ENCODE measurements at places on chromosomes 11 and 22. TPM values are rescaled to one million over a fixed set of nuclear protein-coding genes. Genes with fewer than 3 reads are reported as not detected.

Gene TRIM64C
- total RNA-seq = not detected

DNA sequence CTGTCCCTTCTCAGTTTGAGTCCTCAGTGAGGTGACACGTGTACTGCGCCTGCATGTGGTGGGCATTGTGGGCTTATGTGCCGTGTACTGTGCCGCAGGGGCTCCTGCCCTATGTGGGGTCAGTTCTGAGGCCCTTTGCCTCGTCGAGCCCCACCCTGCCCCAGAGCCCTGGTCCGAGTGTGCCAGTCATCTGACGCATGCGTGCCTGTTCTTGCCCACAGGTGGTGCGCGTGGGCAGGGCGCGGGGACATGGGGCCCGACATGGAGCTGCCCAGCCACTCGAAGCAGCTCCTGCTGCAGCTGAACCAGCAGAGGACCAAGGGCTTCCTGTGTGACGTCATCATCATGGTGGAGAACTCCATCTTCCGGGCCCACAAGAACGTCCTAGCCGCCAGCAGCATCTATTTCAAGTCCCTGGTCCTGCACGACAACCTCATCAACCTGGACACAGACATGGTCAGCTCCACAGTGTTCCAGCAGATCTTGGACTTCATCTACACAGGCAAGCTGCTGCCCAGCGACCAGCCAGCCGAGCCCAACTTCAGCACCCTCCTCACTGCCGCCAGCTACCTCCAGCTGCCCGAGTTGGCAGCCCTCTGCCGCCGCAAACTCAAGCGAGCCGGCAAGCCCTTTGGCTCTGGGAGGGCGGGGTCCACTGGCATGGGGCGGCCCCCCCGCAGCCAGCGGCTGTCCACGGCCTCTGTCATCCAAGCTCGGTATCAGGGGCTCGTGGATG lies 22.3 kb upstream of the TMEM191C start:
- no peak for DNase-seq

- peak; percentile 59 for DNase-seq
These were observed 25.8 kb upstream of the MPPED1 start for GRCh38 chr22:43385770-43386641.

DNA sequence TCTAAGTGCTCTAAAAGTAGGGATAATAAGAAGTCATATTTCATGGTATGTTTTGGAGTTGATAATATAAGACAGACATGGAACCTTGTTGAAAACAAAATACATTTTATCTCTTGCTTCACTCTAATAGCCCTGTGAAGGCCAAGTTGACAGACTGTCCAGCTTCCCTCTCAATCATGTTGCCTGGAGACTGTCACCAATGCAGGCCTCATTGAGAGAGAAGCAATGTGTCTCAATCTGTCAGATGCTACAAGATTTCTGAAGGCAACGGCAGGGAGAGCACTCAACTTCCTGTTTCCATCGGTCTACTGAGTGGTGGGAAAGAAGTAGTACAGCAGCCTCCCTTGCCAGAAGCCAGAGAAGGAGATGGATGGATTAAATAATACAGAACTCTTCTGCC lies 23.6 kb upstream of the FJX1 start:
- no peak for DNase-seq

DNA sequence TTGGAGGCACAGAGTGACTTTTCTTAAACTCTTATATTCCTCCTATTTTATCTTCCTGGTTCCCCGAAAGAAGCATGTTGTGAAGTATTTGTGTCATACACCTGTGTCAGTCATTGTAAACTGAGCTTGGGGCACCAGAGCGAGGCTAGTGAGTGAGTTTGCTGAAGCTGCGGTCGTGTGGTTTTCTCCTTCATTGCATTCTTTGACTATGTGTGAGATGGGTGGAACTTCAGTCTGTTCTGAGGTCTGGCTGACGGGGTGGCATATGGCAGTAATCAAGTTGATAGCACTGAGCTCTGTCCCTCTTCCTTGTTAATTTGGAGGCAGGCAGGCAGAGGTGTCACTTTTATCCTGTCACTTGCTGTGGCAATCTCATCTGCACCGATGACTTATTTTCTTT lies 4.2 kb downstream of the VPS26B start:
- DNase-seq = no peak

DNA sequence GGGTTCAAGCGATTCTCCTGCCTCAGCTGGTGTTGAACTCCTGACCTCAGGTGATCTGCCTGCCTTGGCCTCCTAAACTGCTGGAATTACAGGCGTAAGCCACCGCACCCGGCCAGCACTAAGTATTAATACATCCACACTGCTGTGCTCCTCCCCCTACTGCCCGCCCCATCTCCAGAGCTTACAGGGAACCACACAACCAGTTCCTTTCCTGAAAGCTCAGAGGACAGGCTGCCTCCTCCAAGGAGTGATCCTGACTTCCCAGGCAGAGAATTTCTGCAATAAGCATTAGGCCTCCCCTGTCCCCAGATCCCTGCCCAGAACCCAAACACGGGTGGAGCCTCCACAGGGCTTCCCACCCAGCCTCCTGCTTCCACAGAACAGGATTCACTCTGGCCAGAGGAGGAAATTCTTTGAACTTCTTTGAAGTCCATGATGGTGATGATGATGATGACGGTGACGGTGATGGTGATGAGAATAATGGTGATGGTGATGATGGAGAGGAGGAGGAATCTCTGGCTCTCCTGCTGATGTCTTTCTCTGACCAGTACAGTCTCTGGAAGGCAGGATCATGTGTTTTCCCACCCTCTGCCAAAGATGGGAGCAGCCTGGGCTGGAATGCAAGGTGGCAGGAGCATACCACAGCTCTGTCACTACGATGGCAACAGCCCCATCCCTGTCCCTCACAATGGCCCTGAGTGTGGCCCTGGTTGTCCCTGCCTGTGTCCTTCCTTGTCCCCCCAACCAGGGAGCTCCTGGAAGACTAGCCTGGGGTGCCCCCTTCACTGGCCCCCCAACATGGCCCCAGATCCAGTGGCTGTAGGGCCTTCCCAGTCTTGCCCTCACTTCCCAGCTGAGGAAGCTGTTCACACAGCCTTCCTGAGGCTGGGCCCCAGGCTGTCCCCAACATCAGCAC lies 33.5 kb upstream of the CSNK1E start:
- DNase-seq = no peak

DNA sequence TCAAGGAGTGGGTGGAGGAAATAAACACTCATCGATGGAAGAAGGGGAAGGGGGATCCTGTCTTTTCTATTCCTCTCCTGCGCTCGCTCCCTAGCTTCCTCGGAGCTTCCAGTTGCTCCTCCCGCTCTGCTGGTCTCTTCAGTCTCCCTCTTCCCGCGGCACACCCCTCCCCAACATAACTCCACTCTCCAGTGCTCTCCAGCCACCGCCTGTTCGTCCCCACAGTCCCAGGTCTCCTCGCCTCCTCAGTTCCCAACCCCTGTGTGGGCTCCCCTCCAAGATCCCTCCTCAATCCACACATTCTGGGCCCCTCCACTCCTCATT lies 438 bp downstream of the ZW10 start:
- DNase-seq = peak; percentile 45

DNA sequence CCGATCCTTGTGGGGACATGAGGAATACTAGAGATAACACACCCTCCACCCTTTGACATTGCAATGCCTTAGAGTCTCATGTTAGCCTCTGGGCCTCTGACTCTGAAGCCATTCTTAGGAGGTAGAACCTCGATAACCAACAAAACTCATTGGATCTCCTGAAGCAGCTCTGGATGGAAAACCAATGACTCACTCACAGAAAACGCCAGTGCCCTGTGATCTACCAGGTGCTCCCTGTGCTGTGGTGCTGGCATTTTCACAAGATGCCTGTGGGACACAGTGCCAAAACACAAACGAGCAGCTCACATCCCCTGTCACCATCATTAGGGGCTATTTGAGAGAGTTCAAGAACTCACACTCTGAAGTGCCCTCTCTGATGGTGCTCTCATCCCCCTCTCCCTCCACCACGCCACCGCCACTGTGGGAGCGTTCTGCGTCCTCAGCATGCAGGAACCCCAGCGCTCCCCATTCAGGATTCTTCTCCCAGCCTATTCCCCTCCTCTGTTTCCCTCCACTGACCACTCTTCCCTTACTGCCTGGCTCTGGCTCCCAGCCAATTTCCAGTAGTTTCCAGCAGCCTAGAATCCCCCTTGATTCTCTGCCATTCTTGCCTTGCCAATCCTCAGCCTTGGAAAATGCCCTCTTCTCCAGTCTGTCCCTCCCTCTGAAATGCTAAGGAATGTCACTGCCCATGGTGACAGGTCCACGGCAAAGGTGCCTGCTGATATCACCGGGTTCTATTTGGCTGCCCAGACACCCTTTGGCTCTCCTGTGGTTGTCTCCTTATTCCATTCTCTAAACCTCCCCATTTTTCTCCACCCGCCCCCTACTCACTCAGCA lies 4.7 kb upstream of the POLD4 start:
- DNase-seq = no peak

DNA sequence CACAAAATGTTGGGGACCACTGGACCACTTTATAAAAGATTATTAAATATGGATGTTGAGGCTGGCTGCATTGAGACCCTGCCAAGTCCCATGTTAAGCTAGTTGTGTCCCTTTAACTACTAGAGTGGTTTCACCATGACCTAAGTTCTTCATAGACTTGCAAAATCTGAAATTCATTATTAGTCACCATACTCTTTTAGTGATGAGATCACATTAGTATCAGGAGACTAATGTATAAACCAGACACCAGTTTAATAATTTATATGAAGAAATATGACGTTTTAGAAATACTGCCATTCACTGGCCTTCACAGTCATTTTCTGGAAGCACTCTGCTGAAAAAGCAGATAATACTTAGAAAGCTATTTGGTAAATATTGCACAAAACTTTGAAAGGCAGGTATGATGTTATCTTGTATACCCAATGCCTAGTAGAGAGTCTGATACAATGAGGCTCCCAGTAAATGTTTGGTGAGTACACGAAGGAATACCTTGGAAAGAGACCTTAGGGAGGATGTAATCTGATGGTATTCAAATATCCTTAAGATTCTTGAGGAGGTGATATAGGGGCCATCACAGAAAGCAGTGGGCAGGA lies 728.2 kb upstream of the ANO5 start:
- no peak for DNase-seq

- no peak for DNase-seq
These were observed 12.4 kb downstream of the SMIM38 start for GRCh38 chr11:69167916-69168691.

Gene ARHGAP42
- 1.4 TPM for total RNA-seq

Gene SNRPD3
- 110 TPM for total RNA-seq

Gene OR2D2
- total RNA-seq = not detected

- DNase-seq = peak; percentile 48
These were observed 10.3 kb upstream of the CCDC86 start for GRCh38 chr11:60831501-60832079.
